ENCODE measurements at places on chromosomes 11 and 22.

- no peak for DNase-seq
Measured at GRCh38 chr22:21443735-21444421, 23.3 kb upstream of the TMEM191C start.

DNA sequence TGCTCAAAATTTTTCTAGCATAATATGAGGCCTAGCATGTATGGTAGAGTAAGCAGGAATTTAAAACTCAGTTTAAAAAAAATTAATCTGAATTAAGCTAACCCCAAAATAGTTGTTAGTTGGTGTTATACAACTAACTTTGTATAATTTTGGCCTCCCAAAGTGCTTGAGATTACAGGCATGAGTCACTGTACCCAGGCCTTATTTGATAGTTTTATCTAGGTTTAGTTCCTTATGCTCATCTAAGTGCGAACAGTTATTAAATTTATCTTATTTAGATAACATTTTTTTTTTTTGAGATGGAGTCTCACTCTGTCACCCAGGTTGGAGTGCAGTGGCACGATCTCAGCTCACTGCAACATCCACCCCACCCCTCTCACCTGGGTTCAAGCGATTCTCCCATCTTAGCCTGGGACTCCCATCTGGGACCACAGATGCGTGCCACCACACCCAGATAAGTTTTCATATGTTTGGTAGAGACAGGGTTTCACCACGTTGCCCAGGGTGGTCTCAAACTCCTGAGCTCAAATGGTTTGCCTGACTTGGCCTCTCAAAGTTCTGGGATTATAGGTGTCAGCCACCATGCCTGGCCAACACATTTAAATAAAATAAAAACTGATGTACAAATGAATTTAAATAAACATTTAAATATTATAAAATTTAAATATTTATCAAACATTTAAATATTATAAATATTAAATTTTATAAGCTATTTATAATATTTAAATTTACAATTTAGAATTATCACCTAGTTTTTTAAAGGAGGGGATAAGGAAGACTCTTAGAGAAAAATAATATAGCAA is 7.5 kb downstream of the IL18 start:
- DNase-seq: no peak

- no peak for DNase-seq
Measured at GRCh38 chr11:17768547-17768946, 34.0 kb downstream of the KCNC1 start.

DNA sequence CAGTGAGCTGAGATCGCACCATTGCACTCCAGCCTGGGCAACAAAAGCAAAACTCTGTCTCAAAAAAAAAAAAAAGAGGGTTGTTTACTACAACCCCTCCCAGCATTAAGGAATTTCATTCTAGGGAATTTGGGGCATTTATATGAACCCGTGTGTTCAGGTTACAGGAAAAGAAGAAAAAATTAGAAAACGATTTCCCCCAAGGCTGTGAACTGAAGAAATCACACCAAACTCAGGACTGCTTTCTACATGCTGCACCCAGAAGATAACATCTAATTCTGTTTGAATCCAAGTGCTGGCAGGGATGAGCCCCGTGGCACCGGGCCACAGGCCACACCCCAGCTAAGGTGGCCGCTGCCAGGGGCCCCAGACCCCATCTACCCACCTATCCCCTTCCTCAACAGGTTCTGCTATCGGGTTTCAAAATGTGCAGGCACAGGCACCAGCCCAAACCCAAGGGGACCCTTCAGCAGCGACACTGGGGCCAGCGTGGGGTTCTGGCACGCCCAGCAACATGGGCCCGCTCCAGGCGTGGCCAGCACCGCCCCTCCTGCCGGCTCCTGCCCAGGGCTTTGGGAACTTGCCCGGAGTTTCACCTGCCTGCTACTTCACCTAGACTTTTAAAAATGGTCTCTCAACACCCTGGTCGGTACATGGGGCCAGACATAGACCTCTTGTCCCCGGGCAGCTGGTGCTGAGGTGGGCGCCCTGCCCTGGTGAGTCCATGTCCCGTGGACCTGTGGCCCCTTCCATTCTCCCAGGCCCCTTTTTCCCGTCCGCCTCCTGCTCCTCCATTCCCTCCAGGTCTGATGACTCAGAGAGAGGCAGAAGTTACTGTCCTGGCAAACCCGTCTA is 11.8 kb downstream of the CELSR1 start:
- DNase-seq: no peak

DNA sequence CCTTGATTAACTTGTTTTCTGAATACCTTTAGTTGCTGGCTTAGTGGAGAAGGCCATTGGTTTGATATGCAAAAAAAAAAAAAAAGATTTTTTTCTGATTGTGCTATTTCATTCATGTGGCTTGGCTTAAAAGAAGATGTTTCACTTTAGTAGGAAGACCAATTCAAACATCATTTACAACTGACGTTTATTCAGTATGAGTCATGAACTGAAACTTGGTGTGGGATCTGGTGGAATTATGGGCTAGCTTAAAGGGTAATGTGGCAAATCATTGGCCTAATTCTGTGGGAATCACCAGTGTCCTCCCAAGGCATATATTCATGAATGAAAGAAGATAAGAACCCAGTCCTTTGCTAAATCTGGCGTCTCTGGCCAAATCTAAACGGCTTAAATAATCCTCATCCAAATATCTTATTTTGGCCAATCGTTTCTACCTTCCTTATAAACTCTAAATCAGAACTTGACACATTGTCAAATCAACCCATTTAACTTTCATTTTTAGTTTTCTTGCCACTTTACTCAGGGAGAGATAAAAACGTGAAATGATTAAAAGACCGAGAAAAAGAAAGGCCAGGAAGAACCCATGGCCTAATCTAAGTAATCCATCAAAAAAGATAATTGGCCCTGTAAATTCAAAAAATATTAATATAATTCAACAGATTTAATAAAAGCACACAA is 77.0 kb downstream of the DDIAS start:
- DNase-seq: no peak

GRCh38 chr11:117414724-117415123 is 87.1 kb downstream of the CEP164 start:
- DNase-seq: no peak

GRCh38 chr22:19357270-19358105 is 66.0 kb upstream of the CLTCL1 start:
- no peak for DNase-seq

DNA sequence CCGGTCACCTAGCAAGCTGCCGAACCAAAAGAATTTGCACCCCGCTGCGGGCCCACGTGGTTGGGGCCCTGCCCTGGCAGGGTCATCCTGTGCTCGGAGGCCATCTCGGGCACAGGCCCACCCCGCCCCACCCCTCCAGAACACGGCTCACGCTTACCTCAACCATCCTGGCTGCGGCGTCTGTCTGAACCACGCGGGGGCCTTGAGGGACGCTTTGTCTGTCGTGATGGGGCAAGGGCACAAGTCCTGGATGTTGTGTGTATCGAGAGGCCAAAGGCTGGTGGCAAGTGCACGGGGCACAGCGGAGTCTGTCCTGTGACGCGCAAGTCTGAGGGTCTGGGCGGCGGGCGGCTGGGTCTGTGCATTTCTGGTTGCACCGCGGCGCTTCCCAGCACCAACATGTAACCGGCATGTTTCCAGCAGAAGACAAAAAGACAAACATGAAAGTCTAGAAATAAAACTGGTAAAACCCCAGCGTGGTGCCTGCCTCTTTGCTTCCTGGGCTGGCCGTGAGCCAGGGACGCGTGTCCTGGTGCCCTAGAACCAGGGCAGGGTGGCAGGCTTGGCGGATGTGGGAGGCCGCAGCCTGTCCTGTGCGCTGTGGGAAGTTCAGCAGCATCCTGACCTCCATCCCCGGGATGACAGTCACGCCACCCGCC is 13.2 kb downstream of the CCND1 start:
- no peak for DNase-seq

- no peak for DNase-seq
Measured at GRCh38 chr11:33242575-33242974, 14.6 kb upstream of the HIPK3 start.

DNA sequence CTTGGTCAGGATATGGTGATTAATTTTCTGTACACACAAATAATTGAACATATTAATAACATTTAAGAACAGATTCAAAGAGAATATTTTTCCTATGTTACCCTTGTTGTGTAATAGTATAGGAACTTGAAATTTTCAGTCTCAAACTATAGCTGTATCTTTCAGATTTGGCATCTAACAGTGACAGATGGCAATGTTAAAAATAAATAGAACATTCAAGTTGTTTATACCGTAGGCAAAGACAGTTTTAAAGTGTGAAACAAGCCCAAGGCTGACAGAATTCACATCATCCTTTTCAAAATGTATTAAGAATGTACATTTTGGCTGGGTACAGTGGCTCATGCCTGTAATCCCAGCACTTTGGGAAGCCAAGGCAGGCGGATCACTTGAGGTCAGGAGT is 92.6 kb upstream of the TP53AIP1 start:
- DNase-seq: no peak

- DNase-seq: no peak
Measured at GRCh38 chr11:86570020-86570419, 102.4 kb downstream of the ME3 start.

DNA sequence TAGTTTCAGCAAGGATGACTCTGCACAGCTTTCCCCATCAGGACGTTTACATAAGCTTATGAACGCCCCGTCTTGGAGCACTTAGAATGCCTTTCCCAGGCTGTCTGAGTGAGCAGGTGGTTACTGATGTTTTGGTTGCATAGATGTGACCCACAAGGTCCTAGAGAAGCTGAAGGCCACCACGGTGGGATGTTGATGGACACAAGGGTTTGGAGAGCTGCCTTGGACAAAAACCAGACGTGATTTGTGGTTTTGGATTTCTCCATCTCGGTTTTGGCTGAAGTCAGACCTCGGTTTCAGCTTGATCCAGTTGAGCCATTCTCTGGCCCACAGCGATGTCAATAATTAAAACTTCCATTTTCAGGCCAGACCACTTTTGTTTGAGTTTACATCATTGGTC is 151.9 kb downstream of the LDLRAD3 start:
- no peak for DNase-seq

- DNase-seq: no peak
Measured at GRCh38 chr11:63240098-63240497, 3.3 kb downstream of the SLC22A25 start.

DNA sequence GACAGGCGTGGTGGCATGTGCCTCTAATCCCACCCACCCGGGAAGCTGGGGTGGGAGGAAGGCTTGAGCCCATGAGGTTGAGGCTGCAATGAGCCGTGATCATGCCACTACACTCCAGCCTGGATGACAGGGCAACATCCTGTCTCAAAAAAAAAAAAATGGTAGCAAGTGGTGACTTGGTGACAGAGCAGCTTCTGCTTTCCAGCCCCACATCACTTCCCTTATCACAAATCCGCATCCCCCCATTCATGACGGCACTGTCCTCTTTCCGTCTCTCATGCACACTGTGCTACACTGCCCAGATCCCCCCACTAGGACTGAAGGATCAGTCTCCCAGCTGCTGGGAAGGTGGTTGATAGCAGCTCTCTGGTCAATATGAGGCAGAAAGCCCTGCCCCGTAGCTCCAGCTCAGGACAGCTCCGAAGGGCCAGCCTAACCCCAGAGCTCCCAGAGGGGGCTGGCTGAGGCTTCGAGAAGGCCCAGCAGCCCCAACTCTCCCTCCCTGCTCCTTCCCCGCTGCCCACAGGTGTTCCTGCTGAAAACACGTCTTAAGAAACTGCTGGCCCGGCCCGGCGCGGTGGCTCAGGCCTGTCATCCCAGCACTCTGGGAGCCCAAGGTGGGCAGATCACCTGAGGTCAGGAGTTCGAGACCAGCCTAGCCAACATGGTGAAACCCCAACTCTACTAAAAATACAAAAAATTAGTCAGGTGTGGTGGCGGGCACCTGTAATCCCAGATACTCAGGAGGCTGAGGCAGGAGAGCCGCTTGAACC is 15.9 kb downstream of the PGA5 start:
- no peak for DNase-seq

DNA sequence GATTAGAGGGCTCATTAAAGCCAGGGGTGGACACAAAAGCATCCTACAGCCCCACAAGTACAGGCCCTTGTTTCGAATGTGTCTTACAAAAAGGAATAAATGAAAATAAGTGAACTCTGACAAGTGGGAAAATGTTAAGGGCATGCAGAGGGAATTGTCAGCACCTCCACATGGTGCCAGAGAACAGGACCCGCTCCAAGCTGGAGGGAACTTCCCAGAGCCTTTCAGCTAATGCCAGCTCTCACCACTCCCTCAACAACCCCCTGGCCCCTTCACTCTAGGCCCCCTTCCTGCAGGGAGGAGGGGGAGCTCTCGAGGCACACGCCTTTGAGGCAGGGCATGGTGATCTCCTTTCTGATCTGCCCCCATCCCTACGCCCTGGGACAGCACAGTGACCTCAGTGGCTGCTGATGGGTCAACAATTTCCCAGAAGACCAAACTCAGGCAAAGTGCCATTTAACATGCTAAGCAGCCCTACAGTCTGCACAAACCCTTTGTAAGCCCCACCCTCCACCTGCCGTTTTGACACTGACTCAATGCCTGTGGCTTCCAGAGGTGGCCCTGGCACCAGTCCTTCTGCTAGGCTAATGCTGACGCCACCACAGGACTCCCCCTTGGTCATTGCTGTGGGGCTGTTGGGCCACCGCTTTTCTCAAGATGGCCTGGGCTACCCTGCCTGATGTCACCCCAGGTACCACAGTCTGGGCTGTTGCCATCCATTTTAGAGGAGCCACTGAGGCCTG is 12.5 kb upstream of the CHST1 start:
- no peak for DNase-seq

DNA sequence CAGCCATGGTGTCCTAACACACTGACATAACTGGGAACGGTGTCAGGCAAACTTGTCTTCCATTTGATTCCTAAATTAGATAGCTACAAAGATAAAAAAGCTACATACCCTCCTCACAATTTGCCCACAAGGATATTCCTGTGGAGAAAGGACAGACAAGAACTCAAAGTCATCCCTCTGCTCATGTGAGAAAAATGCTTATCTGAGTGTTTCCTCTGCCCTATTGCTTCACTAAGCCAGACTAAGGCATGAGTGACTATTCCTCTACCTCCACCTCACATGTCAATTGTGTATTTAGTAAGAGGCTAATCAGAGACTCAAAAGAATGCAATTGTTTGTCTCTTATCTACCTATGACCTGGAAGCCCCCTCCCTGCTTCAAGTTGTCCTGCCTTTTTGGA is 247.7 kb downstream of the DDX10 start:
- no peak for DNase-seq

DNA sequence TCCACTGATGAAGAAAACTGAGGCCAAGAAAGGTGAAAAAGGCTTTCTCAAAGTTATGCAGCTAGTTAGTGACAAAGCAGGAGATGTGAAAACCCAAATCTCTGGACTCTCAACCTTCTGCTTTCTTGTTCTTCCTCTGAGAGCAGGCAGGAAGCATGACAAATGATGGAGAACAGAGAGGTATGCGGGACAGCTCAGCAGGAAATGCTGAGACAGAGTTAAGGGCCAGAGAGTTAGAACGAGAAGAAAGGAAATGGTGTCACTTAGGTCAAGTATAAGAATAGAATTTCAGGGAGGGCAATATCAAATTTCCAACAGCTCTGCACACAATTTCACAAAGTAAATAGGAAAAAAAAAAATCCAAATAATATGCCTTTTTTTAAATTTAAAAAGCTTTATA is 67.6 kb upstream of the ARHGAP42 start:
- DNase-seq: no peak

GRCh38 chr11:111715142-111715816 is 50.9 kb downstream of the PPP2R1B start:
- no peak for DNase-seq

Measured in GM12864 (cell line).